ENCODE measurements at places on chromosomes 11 and 22. TPM values are rescaled to one million over a fixed set of nuclear protein-coding genes. Genes with fewer than 3 reads are reported as not detected.

- DNase-seq = no peak
Observed at GRCh38 chr11:66075273-66075672, 5.2 kb downstream of the PACS1 start.

GRCh38 chr11:94184846-94185245 lies 56.2 kb downstream of the PANX1 start:
- DNase-seq = no peak

GRCh38 chr11:101583251-101584128 lies at the start of gene TRPC6:
Gene TRPC6, minus strand, starts transcription at chr11:101584007. Its CDS starts 504 bp downstream, at chr11:101583503.
- no peak for DNase-seq

DNA sequence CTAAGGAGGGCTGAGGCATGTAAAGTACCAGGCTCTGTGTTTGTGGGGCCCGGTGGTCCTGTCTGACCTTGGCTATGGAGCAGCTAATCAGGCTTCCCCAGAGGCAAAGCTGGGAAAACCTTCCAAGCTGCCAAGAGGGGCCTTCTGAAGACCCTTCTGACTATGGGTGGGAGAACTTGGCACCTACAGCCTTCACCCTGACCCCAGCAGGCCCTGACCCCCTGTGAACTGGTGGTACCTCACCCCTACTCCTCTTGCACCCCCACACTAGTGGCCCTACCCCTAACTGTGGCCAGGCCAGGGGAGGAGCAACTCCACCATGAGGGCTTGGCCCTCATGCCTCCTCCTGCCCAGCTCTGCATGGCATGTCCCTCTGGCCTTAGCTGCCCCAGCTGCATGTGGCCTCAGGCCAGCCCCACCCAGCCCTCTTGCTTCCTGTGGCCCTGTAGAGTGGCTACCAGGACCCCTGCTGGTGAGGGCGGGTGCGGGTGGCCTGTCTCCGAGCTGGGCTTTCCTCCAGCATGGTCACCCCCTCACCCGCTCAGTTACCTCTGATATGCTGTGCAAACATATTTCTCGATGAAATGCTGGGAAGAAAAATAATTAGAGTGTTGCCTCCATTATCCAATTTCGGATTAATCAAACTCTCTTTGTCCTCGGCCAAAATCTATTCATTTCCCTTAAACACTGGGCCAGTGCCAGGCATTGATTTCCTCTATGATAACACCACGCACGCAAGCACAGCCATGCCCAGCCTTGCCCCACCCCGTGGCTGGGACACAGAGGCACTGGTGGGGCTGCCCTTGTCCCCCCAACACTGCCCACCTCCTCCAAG lies 7.5 kb downstream of the GNAZ start:
- DNase-seq = no peak

The SLC22A25 gene
- not detected for total RNA-seq

The VWCE gene
- 0.35 TPM for total RNA-seq

Data from H4 (cell line).